Activated T-helper 1 cell treated with anti-CD3 and anti-CD28 coated beads, Interleukin-2, amount 50 U/mL, for 16 hours (primary cell): ENCODE measurements at places on chromosomes 2 and 18.

DNA sequence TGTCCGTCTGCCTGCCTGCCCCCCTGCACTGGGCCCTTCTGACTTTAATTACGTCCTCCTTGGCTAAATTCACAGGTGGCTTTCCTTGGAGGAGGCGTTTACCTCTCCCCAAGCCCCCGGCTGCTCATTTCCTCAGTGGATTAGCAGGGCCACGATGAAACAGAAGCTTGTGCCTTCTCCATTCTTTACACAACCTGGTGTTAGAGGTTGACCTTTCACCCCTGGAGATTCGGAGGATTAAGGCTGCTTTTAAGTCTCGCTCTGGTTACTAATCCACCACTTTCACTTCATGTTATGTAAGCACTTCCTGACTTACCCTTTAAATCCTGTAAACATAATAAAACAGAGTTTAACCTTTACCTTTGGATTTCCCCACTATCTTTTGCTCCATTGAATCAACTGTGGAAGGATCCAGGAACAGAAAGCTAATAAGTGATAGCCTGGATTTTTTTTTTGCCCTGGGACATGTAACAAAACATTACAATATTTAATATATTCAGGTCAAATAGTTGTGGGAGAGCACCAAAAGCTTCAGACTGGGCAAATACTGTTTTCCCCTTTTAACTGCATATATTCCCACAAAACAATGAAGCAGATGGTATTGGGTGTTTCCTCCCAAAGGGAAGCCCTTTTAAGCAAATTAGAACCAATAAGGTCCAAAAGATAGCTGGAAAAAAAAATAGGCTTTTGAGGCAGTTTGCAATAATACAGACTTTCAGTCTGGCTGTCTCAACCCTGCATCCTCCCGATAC, 370.2 kb downstream of the EN1 start:
- DNase-seq, result no peak

DNA sequence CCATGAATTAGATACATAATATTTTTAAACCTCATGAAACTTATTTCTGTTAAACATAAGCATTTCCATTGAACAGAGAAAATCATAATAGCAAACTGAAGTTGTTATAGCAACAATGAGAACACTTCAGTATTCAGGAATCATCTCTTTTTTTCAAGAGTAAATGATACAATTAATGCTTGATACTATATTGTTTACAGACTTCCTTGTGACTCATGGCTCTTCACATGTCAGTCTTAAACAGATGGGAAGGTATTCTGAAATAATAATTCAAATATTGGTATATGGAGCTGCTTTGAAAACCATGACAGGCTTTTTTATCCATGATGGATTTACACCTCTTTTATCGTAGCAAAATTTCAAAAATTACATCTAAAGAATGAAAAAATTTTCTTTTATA, 226.5 kb upstream of the RBMS1 start:
- no peak for DNase-seq

DNA sequence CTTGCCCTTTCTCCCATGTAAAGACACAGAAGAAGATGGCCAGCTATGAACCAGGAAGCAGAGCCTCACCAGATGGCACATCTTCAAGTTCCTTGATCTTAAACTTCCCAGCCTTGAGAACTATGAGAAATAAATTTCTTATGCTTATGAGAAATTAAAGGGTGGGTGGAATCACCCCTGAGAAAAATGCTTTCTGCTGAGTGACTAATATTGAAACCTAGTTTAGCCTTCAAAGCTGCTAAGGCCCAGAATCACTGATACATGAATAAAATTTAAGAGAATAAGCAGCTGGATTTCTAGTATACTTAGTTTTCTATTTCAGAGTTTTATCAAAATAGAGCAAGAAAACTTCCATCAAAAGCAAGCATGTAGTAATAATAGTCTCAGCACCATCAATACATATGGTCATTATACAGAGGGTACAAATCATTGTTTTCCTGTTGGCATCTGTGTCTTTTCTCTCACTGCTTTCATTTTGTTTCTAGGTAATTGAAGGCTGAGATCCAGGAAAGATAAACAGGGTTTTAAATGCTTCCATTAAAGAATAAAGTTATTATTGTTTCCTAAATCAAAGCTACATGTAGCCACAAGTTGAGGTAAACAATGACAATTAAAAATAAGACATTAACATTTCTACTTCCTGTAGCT, 53.3 kb upstream of the COL5A2 start:
- no peak for DNase-seq

DNA sequence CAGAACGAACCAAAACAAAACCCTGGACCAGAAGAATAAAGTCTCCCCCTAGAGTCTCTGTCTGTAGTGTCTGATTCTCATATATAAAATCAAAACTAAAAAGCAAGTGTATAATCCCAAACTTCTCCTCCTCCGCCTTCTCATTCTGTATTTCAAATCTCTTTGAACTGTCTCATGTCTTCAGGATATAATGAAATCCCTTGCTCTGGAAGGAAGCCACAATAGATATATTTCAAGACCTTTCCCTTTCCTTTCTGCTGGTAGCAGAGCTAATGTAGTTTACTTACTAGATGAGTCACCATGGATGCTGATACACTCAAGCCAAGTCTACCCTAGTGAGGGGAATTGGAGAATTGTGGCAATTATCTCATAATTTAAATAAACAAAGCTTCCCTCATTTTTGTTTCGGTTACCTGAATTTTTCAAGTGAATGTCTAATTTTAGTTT, 33.5 kb upstream of the CCDC93 start:
- no peak for DNase-seq

GRCh38 chr18:35481960-35482366, 15.8 kb downstream of the INO80C start:
- no peak for DNase-seq

- DNase-seq, result peak; percentile 93
Measured at GRCh38 chr2:136117909-136118818, at the start of gene CXCR4. CXCR4 (minus strand) TSS chr2:136118149; CDS start chr2:136118060, 89 bp downstream.

DNA sequence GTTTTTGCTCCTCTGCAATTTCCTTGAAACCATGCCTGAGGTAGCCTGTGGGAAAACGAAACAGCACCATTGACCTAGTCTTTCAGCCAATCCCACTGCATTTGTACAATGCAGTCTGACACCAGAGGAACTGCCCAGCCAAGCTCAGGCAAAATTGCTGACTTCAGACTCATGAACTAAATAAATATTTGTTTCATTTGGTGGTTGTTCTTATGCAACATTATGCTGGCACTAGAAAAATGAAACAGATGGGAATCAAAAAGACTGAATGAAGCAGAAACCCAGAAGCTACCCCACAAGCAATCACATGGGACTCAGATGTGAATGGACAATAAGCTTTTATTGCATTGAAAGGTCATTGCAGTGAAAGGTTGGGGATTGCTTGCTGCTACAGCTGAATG, 1.7 kb downstream of the NAT8 start:
- no peak for DNase-seq

DNA sequence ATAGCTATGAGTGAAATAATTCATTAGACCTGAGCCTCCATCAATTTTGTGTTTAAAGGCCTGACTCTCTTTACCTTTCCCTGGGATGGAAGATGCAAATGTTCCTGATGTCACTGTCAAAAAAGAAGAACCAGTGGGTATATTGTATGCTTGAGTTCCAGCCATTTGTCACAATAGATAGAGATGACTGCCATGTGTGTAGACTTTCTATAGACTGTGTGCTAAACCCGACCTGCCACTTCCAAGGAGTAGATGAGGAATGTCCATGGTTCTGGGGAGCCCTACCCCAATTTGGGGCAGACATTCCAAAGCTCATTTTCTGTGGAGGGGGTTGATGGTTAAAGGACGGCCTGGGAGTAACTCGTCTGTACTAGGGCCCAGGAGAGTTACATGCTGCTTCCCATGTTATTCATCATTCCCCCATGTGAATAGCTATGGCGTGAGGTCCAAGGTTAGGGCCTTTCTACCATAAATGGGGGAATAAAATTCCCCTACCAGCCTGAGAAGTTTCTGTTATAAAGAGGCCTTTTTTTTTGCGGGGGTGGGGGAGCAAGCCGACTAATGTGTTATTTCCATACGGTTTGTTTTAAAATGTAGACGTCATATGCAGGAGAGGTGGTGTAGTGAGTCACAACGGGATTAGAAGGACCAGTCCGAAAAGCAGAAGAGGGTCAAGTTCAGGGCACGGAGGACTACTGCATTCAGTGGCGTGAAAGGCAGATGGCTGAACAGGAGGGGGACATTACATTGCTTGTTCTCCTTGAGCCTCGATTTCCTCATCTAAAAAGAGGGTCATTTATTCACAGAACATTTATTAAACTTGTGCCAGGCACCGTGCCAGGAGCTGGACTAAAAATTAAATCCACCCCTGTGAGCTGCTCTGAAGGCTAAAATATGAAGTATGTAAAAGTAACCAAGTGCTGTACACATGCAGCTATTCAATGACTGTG, 24.0 kb downstream of the IL1B start:
- no peak for DNase-seq

GRCh38 chr18:23943104-23943503, 71.5 kb upstream of the TTC39C start:
- no peak for DNase-seq

- no peak for DNase-seq
Measured at GRCh38 chr2:43101751-43102150, 124.7 kb downstream of the ZFP36L2 start.

- no peak for DNase-seq
Measured at GRCh38 chr2:161842736-161843433, 218.7 kb downstream of the SLC4A10 start.

DNA sequence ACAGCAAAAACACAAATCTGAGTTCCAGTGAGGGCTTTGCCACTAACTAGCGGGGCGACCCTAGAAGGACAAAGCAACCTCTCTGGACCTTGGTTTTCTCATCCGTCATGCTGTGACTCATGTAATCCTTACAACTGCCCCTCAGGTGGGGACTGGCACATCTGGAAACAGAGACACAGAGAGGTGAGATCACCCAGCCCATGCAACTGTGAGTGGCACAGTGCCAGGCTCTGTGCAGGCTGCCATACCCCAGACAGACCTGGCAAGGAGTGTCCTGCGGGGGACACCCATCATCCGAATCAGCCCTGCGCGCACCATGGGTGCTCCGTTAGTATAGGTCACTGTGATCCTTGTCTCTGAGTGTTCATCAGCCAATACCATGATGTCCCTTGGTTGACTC, 198.3 kb downstream of the SMAD7 start:
- DNase-seq, result no peak

- DNase-seq, result no peak
Measured at GRCh38 chr2:142878031-142878678, 691 bp downstream of the KYNU start.

GRCh38 chr2:151766437-151767153, 32.3 kb upstream of the NEB start:
- no peak for DNase-seq

GRCh38 chr18:60671021-60671420, 298.4 kb upstream of the MC4R start:
- no peak for DNase-seq

- DNase-seq, result peak; percentile 97
Measured at GRCh38 chr2:27489498-27490397, at the start of gene IFT172. IFT172 (minus strand) TSS chr2:27489743; CDS start chr2:27489653, 90 bp downstream.

DNA sequence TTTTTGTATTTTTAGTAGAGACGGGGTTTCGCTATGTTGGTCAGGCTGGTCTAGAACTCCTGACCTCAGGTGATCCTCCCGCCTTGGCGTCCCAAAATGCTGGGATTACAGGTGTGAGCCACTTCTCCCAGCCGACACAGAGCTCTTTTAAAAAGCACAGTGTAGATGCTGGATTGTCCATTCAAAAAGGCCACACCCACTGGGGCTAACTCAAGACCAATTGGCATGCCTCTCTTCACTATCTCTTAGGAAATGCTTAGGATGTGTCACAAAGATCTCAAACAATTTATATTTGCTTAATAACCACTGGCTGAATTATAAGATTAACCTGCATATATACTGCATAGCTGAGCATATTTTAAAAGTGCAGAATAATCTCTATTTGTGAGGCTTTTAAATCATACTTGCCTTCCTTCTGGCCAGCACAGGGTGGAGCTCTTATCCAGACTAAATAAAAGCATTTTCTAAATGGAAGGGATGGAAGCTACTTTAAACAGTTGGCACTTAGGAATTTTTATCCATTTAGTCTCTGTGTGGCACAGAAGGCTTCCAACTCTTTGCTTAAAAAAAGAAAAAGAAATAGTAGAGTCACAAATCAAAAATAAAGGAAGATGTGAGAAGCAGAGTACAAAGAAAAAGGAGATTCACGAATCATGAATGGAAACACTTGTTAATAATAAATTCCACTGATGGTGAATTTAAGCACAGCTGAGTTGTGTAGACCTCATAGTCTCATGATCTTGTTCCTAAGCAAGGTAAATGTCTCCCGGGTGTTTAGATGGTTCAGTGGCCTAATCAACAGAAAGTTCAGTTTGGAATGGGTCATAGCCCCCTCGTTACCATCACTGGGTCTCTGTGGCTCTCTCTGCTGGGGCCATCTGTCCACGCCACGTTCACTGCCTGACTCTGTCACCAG, 22.4 kb downstream of the CRYGD start:
- no peak for DNase-seq

DNA sequence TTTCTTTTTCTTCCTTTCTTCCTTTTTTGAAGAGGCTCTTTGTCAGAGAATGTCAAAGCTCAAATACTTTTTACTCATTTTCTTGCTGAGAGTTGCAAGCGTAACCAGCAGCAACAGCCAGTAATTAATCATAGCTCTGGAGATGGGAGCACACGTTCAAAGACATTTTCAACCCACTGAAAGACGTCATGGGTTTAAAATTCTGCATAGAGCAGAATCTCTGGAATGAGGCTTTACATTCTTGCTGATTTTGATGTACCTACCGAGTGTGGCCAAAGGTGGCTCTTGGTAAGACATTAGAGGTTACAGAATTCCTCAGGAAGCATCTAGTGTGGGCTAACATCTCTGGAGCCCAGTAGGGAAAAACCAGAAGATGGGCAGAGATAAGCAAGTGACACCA, 292.5 kb downstream of the MTX2 start:
- no peak for DNase-seq

DNA sequence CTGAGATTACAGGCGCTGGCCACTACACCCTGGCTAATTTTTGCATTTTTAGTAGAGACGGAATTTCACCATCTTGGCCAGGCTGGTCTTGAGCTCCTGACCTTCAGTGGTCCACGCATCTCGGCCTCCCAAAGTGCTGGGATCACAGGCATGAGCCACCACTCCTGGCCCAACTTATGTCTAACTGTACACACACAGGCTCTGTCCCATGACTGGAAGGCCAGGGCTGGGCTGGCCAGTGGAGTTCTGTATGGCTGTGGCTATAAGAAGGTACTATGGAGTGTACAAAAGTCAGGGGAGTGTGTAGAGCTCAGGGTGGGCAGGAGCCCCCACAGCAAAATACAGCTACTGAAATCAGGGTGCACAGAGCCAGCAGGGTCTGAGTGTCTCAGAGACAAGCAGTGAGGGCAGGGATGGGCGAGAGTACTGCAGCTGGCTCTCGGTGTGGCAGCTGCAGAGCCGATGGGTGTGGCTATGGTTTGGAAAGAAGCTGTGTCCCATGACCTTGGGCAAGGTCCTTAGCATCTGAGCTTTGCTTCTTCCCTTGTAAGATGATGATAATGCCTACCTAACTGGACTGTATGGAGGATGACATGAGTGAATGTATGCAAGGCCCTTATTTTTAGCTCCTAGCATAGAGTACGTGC, 10.4 kb upstream of the MSGN1 start:
- DNase-seq, result no peak

- no peak for DNase-seq
Measured at GRCh38 chr2:222319586-222320435, 21.0 kb upstream of the PAX3 start.
